ENCODE measurements at places on chromosomes 7 and 10. TPM values are rescaled to one million over a fixed set of nuclear protein-coding genes. Genes with fewer than 3 reads are reported as not detected.

The IGFBP1 gene
- 8.1 TPM for total RNA-seq

The AZGP1 gene
- total RNA-seq = 0.75 TPM

The ANKRD22 gene
- 0.17 TPM for total RNA-seq

The FOXP2 gene
- total RNA-seq = 0.14 TPM

The OR2A7 gene
- 2.8 TPM for total RNA-seq

The FAM13C gene
- total RNA-seq = 0.21 TPM

The GJD4 gene
- total RNA-seq = not detected

The SFXN2 gene
- 4.5 TPM for total RNA-seq

The INHBA gene
- 76.1 TPM for total RNA-seq

The PSMA2 gene
- 91.8 TPM for total RNA-seq

The GNGT1 gene
- not detected for total RNA-seq

The TAC1 gene
- 50.4 TPM for total RNA-seq

The PGAM2 gene
- total RNA-seq = not detected

The GNB2 gene
- total RNA-seq = 391 TPM

The NACAD gene
- total RNA-seq = 4.9 TPM

The CXCL12 gene
- total RNA-seq = 13.0 TPM

The RAMP3 gene
- not detected for total RNA-seq

The HMX3 gene
- not detected for total RNA-seq

Data from kidney epithelial cell (primary cell).